Stimulated activated naive CD4-positive, alpha-beta T cell (primary cell): ENCODE measurements at places on chromosomes 12 and 14.
A peak's percentile ranks its signal among the peaks of the same experiment; 100 is the strongest.

DNA sequence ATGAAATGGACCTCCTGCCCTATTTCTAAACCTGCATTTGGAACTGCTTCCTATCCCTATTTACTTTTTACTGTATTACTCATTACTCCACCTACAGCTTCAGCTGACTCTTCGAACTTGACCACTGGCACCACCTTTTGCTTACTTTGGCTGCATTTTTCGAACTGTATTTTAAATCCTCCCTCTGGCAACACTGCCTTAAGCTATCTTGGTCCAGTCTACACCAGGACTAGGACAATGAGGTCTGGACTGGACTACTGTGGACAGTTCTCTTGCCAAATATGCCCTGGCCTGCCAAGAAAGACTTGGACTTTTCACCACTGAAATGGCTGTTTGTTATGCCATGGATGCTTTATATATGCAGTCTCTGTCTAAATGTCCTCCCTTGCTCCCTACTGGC, 328.1 kb downstream of the BTG1 start:
- no peak for DNase-seq

DNA sequence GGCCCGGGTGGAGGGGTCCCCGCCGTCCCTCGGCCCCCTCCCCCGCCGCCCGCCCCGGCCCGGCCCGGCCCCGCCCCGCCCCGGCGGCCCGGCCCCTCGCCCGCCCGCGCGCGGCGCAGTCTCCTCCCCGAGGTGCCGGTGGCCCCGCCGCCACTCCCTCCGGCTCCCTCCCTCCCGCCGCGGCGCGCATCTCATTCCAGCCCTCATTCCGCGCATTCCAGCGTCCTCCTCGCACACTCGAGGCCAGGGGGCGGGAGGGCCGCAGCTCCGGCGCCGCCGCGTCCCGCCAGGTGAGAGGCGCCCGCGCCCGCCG, at the start of gene TEAD4:
TSS of gene TEAD4 (plus strand) at position 206 of the 313 bp plus-strand sequence.
- DNase-seq = no peak

- DNase-seq = no peak
These were observed 35.3 kb downstream of the TRAFD1 start for GRCh38 chr12:112160611-112161010.

DNA sequence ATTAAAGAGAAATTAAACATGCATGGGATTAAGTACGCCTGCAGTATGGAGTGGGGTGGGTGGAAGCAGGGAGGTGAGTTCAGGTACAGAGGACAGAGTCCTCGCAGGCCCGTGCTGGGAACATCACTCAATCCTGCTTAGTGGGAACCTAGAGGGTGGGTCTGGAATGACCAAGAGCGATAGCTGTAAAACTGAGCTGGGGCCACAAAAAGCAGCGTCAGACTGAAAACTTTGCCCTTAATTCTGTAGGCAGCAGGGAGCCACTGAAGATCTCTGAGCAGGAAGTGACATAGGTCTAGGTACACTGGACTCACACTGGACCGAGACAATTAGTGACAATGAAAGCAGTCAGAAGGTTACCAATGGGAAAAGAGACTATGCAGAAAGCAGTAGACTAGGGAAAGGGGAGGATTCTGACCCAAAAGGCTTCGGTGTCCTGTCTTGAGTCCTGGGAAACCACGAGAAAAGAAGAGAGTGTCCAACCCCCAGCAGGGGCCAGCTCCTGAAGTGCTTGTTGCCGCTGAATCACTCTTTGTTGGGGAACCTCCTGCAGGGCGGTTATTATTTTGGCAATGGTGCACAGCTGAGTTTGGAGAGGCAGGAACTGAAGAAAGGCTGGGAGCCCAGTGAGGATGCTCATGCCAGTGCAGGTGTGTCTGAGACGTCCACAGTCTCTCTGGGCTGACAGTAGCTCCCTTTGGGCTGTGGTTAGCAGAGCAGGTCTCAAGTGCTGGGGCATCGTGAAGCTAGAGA, 97.4 kb downstream of the PLXNC1 start:
- DNase-seq = no peak

DNA sequence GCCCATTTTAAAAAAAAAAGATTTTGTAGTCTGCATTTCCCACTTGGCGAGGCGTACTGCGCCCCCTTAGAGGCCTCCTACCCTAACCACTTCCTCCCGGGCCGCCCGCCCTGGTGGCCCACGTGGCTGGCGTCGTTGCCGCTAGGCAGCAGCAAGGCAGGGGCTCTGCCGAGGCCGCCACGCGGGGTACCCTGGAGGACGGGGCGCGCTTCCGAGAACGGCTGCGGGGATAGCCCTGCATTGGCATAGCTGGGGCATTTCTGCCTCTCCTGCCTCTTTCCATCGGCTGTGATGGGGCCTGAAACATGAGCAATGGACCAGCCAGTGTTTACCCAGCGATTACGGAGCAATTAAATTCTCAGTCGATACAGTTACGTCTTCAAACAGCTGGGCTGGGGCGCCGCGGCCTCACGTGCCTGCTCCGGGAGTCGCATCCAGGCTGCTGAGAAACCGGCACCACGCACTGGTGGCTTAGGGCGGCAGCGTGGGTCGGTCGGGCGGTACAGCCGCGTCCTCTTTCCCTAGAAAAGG, 38.0 kb downstream of the IQSEC3 start:
- peak; percentile 23 for DNase-seq

GRCh38 chr12:19451196-19451595, 11.9 kb downstream of the AEBP2 start:
- no peak for DNase-seq

DNA sequence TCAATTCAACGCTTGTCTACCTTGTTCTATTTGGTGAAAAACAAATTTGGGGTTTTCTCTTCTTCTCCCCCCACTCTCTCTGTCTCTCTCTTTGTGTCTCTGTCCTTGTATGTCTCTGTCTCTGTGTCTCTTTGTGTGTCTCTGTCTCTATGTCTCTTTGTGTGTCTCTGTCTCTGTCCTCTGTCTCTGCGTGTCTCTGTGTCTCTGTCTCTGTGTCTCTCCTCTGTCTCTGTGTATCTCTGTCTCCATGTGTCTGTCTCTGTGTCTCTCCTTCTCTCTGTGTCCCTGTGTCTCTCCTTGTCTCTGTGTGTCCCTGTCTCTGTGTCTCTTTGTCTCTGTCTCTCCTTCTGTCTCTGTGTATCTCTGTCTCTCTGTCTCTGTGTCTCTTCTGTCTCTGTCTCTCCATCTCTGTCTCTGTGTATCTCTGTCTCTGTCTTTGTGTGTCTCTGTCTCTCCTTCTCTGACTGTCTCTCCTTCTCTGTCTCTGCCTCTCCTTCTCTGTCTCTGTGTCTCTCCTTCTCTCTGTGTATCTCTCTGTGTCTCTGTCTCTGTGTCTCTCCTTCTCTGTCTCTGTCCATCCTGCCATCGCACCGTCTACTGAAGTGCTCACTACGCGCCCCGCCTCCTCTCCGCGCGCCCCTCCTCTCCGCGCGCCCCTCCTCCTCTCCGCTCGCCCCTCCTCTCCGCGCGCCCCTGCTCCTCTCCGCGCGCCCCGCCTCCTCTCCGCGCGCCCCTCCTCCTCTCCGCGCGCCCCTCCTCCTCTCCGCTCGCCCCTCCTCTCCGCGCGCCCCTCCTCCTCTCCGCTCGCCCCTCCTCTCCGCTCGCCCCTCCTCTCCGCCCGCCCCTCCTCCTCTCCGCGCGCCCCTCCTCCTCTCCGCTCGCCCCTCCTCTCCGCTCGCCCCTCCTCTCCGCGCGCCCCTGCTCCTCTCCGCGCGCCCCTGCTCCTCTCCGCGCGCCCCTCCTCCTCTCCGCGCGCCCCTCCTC, 12.8 kb downstream of the LRCOL1 start:
- DNase-seq = no peak

DNA sequence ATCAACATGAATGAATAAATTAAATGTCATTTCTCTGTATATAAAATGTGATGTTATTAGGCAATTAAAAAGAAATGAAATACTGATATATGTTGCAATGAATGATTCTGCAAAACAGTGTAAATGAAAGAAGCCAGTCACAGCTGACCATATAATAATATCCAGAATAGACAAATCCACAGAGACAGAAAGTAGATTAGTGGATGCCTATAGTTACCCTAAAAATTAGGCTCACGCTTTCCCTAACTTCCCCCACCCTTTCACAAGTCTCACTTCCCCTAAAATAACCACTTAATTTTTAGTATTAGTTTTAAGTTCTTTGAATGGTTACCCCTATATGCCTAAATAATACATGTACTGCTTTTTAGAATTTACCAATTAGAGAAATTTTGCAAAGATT, 348.9 kb upstream of the FAR2 start:
- no peak for DNase-seq

DNA sequence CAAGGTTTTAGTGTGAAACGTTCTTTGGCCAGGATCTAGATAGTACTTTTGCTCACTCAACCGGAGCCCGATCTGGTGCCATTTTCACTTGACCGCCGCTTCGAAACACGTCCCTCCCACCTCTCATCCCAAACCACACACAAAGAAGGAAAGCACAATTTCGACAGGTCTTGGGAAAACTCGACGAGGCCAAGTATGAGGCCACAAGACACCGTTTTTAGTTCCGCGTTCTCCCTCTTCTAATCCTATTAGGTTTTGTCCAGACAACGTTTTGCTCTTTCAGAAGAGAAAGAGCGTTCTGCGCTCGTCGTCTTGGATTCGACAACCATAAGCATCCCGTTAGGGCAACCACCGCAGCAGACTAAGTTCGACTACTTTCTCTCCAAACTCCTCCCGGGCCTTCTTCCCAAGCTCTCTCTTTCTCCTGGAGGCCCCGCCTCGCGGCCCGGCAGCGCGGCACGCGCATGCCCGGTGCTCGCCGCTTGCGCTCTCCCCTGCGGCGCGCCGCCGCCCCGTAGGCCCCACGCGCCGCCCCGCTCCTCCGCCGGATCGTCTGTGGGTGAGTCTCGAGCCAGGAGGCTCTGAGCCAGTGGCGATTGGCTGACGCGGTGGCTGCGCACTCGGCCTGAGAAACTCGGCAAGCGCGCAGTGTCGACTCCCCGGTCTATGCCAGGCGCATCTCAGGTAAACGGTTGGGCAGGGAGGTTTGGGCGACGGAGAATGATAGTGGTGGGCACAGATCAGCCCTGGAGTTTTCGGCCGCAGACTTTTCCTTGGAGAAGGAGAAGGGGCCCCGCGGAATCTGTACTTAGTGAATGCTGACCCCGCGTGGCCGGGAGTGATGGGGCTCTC, at the start of gene MIPOL1:
TSS of gene MIPOL1 (plus strand) at position 517 of the 852 bp plus-strand sequence. CDS start 49,952 bp downstream, outside the sequence.
- no peak for DNase-seq

DNA sequence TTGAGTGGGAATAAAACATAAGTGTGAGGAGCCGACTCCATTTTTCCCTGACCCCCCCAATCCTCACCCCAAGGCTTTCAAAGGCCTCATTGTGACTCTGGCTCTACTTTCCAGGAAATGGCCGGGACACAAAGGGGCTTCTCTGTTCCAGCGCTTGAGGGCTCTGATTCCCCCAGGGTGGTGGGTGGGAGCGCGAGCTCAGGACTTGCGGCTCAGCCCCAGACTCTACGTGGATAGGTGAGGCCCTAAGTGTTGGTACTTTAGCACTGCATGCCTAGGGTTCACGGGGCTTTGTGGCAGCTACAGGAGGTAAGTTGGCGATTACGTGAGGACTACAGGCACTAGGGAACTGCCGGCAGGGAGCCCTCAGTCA, 553 bp downstream of the CNPY2 start:
- no peak for DNase-seq

- DNase-seq = no peak
These were observed 7.3 kb upstream of the C2CD5 start for GRCh38 chr12:22551624-22552023.

DNA sequence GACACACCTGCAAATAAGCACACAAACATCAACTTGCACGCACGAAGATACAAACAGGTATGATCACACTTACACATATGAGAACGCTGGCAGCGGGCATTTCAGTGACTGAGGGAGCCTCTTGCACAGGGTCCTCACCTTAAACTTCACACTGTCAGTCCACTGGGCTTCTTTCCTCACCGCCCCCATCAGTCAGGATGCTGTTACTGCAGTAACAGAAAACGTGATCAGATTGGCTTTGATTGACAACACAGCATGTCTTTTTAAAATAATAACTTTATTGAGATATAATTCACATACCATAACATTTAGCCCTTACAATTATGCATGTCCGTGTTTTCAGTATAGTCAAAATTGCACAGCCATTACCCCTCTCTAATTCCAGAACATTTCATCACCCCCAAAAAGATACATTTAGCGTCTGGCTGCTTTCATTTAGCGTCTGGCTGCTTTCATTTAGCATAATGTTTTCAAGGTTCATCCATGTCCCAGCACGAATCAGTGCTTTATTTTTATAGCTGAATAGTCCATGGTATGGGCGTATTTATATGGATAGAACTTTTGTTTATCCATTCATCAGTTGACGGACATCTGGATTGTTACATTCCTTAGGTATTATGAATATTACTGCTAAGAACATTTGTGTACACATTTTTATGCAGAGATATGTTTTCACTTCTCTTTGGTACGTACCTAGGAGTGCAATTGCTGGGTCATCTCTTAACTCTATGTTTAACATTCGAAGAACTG, 8.4 kb downstream of the CCDC197 start:
- no peak for DNase-seq

DNA sequence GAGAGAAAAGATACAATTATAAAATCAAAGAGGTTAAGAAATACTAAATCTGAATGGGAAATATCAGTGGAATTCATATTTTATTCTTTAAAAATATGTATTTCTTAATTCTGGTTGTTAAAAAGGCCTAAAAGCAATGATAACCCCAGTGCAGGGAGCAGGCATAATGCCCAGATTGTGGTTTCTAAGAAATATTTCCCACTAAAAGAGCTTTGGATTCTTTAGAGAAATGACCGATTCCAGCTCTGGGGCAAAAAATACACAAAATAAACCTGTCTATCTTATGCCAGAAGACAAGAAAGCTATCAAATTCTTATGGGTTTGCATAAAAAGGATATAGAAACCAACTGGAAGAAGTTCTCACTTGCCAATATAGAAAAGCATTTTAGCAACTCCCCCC, 71.6 kb downstream of the PDE6H start:
- DNase-seq = no peak

DNA sequence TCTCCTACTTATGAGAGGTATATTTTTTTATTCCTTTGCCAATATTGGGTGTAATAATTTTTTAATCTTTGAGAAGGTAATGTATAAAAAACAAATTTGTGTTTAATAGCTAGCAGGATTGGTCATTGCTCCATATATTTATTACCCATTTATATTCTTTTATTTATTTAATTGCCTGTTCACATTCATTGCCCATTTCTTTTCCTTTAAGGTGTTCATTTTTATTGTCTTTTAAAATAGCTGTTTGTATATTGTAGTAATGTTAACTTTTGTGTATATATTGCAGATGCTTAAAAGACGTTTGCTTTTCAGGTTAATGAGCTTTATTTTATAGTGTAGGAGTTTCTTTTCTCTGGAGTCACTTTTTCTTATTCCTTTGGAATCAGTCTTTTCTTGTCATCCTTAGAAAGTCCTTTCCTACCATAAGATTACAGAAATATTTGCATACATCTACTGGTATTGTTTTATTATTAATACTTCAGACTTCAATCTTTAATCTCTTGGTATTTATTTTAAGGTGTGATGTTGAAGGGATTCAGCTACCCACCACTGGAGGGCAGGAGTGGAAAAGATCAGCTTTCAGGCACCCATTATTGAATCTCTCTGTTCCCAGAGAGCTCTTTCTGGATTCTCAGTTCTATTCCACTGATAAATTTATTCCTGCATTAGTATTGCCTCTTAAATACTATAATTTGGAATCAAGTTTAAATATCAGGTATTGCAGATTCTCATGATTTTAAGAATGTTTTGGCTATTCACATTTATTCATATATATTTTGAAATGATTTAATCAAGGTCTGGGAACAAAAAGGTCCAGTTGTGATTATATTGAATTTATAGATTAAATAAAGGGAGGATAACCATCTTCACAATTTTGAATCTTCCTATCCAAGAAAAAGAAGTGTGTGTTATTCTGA, 17.3 kb downstream of the PPM1A start:
- DNase-seq = no peak

GRCh38 chr12:109934026-109934425, 34.0 kb downstream of the TCHP start:
- DNase-seq = no peak

- DNase-seq = peak; percentile 61
These were observed 47.2 kb upstream of the PLXNC1 start for GRCh38 chr12:94100990-94101737.
